Fibroblast of skin of abdomen (primary cell): ENCODE measurements at places on chromosomes 11 and 22.

DNA sequence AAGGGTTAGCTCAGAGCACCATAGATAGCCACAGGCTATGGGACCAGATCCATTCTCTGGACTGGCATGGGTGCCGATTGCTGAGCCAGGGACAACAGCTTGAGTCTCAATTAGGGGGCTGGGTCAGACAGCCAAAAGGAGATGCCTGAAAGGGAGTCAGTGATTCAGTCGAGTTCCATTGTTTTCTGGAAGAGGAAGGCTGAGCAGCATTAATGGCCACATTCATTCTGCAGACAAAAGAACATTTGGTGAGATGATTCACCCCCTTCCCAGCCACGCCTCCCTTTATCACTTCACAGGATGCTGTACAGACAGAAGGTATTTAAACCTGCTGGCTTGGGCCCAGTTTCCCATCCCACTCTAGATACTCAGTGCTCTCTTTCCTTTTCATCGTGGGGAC, 131.9 kb downstream of the ADAMTS15 start:
- DNase-seq = peak; percentile 94

DNA sequence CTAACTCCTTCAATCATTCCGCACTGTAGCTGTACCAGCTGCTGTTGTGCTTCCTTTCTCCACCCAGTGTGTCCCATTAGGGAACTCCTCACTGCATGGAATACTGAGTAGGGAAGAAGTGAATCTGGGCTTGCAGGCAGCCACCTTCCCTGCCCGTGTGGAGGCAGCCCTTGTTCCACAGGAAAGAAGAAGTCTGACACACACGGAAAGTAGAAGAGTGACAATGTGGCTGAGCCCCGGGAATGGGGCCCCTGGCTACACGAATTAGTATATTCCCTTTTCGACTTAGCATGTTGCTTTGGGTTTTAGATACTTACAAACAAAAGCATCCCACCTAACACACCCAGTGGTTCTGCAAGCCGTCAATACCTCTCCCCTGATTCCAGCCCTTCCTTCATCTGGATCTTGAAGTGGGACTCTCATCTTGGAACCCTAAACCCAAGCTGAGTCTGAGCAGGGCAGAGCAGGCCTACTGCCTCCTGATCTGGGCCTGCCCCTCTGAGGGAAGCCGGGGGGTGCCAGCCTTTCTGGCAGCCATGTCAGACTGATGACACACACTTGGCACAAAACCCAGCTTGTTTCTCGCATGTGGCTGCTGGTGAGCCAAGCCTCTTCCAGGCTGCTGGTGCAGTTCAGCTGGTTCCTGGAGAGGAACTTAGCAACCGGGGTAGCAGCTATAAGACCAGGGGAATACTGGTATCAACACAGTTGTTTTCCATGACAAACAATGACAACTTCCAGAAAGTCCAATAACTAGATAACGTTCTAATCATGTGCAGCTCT, 71.6 kb downstream of the C11orf58 start:
- peak; percentile 29 for DNase-seq

- peak; percentile 78 for DNase-seq
These were observed 574.3 kb downstream of the NTM start for GRCh38 chr11:131944736-131945135.

DNA sequence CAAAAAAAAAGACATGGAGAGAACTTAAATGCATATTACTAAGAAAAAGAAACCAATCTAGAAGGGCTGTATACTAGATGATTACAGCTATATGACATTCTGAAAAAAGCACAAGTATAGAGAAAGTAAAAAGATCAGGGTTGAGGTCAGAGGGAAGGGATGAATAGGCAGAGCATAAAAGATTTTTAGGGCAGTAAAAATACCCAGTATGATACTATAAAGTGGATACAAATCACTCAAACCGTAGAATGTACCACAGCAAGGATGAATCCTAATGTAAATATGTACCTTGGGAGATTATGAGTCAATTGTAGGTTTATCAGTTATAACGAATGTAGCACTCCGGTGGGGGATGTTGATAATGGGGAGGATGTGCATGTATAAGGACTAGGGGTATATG, 29.4 kb upstream of the SMCO4 start:
- DNase-seq = no peak

- DNase-seq = no peak
These were observed 73.3 kb downstream of the BCR start for GRCh38 chr22:23253475-23254055.

- peak; percentile 35 for DNase-seq
These were observed 19.7 kb downstream of the SLC37A2 start for GRCh38 chr11:125082611-125083311.

- DNase-seq = no peak
These were observed 24.2 kb downstream of the SNU13 start for GRCh38 chr22:41664490-41664889.

DNA sequence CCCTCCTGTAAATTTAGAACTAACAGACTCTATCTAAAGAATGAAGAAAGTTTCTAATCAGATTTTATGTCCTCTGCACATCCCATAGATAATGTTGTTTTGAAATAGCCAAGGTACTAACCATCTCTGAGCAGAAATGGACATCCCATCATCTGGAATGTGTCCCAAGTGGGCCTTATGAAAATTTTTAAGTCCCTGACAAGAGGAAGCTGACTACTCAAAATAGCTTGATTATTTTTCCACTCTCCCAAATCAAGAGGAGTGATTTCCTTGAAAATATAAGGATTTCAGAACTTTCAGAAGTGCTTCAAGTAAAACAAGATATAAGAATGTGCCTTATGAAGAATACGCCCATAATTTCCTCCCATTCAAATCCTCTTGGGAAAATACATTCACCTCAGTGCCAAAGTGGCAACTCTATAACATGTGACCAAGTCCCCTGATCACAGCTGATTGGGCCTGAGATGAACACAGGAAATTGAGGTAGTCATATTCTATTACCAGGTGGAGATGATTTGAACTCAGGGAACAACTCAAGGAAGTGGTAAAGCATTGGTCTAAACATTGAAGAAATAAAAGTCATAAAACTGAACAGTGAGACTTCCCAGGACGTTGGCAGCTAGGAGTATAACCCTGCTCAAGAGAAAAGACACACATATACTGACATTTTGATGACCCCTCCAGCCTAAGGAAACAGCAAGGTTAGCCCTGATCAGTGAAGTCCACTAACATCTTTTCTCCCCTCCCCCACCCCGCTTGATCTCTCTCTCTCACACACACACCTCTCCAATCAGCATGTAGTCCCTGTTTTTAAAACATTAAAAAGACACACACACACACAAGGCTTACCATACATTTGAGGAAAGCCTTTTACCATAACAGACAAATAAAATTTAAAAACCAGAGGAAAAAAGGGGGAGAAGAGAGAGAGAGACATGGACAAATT, 70.8 kb upstream of the TEAD1 start:
- no peak for DNase-seq

DNA sequence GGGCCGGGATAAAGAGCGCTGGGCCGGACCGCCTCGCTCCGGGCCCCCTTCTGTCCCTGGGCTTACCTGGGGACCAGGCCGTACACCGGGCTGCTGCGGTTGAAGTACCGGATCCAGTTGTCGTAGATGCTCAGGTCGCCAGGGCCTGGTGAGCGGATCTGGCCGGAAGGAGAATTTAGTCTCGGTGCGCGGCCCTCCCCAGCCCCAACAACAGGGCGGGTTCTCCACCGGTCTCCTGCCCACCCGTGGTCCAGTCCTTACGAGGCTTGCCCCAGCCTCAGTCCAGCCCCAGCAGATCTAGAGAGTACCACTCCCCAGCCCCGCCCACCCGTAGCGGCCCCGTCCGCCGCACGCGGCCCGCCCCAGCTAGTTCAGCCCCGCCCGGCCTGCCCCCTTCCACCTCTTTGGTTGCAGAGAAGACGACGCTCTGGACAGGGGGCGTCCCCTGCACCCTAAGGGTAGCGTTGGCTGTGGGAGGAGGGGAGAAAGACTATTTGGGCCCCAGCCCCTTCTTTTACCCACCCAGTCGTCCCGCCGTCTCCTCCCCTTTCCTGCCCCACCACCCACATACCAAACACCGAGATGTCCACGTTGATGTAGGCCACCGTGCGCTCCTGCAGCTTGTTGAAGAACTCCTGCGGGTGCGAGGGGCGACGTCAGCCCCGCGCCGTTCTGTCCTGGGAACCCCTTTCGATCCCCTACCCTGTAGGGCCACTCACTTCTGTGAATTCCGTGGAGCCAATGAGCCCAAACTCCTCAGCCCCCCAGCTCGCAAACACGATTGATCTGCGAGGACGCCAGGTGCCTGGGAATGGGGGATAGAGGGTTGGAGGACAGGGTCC, 6.8 kb downstream of the SAC3D1 start:
- DNase-seq = peak; percentile 14
